ENCODE measurements at places on chromosomes 3 and 15.

DNA sequence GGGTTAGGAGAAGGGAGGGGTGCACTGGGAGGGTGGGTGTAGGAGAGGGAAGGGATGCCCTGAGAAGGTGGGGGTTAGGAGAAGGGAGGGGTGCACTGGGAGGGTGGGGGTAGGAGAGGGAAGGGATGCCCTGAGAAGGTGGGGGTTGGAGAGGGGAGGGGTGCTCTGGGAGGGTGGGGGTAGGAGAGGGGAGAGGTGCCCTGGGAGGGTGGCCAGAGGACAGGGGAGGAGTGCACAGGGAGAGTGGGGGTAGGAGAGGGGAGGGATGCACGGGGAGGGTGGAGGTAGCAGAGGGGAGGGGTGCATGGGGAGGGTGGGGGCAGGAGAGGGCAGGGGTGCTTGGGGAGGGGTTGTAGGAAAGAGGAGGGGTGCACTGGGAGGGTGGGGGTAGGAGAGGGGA, 3.2 kb downstream of the TM4SF19 start:
- no peak for DNase-seq

GRCh38 chr3:184240384-184241140, 8.2 kb downstream of the ALG3 start:
- DNase-seq = no peak

GRCh38 chr3:84522893-84523292, 435.9 kb upstream of the CADM2 start:
- no peak for DNase-seq

DNA sequence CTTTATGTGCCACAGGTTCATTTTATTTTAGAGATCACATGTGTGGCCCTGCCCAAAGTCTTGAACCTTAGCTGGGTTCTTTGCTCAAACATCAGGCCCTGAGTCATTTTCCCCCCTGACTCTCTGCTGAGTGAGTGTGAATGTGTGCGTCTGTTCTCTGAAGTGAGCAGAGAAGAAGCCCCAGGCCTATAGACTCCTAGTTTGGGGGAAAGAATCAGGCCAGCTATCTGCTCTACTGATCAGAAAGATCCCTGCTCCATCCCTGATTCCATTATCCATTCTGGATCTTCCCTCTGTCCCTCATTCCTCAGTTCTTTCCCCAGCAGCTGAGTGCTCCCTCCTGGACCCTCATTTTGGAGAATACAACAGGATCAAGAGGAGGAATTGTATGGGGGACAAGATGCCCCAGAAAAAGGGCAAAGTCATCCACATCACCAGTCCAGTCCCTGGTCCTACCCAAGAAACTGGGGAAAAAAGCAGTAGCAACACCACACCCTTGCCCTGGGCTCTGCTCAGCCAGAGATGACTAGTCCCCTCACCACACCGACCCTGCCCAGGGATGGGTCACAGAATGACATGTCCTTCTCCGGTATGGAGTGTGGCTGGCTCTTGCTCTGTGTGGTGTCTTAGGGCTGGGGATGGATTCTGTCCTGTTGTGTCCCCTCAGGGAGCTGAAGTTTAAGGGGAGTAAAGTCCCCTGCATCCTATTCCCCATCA, 3.2 kb downstream of the DUOX1 start:
- DNase-seq = no peak

GRCh38 chr3:185272033-185272432, 18.2 kb upstream of the EHHADH start:
- DNase-seq = no peak

GRCh38 chr3:43786526-43787305, 96.0 kb downstream of the ABHD5 start:
- DNase-seq = no peak

GRCh38 chr3:14632442-14632930, 19.1 kb upstream of the CCDC174 start:
- DNase-seq = no peak

GRCh38 chr15:68493629-68494028, 61.7 kb upstream of the ITGA11 start:
- no peak for DNase-seq

DNA sequence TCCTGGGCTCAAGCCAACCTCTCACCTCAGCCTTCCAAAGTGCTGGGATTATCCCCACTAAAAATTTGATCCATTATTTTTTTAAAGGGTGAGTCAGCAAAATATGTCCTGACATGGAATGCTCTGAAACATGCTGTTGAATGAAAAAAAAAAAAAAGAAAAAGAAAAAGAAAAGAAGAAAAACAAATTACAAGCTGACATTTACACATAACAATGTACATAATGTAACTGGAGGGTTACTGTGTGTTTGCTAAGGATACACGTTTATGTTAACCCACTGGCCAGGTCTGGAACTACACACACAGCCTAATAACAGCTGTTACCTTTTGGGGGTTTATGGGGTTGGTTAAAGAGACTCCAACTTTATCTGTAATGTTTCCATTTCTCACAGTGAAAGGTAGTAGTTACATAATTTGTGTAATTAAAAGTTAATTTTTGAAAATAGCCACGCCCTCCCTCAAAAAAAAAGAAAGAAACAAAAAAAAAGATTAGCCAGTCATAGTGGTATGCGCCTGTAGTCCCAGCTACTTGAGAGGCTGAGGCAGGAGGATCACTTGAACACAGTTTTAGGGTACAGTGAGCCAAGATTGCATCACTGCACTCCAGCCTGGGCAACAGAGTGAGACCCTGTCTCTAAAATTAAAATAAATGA, 3.1 kb upstream of the MESP2 start:
- no peak for DNase-seq

DNA sequence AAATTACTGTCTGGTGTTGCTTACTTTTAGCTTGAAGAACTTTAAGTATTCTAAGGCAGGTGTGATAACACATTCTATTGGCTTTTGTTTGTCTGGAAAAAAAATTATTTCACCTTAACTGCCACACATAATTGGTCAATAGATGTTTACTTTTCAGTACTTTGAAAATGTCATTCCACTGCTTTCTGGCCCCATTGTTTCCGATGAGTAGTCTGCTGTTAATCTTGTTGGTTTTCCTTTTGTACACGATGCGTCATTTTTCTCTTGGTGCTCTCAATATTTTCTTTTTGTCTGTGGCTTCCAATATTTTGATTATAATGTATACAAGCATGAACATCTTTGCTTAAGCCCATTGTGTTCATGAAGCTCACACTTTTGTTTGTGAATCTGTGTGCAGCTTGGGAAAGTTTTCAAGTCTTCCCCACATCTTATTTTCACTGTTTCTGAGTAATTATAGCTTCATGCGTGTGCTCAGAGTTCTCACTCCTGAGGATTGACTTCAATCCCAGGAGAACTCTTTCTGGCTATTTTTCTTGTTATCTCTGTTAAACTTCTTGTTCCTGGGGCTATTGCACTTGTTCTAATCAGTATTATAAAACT, 664.7 kb downstream of the IGSF11 start:
- DNase-seq = no peak

Measured in activated CD8-positive, alpha-beta memory T cell treated with anti-CD3 and anti-CD28 coated beads for 48 hours (primary cell).